ENCODE measurements at places on chromosomes 11 and 22.

DNA sequence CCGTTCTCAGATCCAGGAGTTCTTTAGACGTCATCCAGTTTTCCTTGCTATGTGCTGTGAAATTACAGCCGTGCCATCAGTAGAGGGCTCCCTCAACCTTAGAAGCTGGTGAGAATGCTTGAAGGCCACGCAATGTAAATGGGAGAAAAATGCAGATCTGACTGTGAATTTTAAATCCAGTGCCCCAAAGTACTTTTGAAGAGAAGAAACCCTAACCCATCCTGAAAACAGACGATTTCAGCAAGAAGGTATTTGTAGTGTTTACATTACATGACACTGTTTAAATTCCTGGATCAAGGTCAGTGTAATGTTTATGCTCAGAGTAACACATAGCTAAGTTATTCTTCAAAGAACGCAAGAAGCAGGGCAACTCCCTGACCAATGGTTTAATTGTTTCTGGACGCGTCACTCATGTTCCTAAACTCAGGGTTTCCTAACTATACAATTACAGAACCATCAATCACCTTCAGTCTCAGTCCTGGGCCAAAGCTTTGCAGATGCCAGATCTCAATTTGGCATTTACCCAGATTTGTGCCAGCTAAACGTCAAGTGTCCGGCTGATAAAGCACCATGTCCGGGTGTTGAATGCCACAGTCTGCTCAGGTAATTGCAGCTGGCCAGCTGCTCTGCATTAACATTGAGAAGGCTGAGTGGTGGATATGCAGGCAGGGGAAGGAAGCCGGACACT lies 38.2 kb downstream of the ADAMTS8 start:
- no peak for DNase-seq

DNA sequence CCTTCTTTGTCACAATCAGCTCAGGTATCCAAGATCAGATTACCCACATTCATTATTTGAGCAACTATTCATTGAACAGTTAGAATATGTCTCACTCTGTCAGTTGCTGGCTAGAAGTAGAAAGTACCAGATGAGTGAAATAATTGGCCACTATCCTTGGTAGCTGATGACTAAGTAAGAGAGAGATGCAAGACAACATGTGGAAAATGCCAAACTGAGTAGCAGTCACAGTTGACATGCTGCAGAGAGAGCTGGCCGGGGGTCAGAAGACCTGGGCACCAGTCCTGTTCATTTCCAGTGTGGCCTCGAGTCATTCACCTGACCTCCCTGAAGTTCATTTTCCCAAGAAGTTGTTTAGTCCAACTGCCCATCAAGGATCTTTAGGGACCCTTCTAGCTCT lies 22.5 kb upstream of the SMIM35 start:
- no peak for DNase-seq

DNA sequence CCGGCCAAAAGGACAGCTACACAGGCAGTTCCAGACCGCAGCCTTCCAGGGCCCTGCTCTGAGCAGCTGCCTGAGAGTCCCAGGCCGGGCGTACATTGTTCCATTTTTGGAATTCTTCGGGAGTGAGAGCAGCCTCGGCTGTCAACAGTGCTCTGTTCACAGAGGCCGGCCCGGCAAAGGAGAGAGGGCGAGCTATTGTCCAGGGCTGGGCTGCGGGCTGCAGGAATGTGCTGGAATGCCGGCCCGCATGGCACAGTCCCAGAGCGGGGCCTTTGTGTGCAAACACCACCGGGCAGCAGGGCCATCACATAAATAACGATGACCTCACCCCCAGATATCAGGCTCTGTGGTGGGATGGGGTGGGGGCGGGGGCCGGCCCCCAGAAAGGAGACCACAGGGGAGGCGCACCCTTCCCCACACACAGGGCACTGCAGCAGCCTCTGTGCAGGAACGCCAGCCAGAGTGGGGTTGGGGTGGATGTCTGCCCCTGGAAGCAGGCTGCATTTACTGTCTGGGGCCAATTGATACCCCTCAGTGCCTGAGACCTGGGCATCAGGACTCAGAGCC lies 15.8 kb downstream of the LINC01488 start:
- DNase-seq: no peak

- DNase-seq: no peak
These were observed 18.3 kb upstream of the TCF20 start for GRCh38 chr22:42288791-42289190.

- no peak for DNase-seq
These were observed 73.8 kb downstream of the CELSR1 start for GRCh38 chr22:46463435-46464227.

DNA sequence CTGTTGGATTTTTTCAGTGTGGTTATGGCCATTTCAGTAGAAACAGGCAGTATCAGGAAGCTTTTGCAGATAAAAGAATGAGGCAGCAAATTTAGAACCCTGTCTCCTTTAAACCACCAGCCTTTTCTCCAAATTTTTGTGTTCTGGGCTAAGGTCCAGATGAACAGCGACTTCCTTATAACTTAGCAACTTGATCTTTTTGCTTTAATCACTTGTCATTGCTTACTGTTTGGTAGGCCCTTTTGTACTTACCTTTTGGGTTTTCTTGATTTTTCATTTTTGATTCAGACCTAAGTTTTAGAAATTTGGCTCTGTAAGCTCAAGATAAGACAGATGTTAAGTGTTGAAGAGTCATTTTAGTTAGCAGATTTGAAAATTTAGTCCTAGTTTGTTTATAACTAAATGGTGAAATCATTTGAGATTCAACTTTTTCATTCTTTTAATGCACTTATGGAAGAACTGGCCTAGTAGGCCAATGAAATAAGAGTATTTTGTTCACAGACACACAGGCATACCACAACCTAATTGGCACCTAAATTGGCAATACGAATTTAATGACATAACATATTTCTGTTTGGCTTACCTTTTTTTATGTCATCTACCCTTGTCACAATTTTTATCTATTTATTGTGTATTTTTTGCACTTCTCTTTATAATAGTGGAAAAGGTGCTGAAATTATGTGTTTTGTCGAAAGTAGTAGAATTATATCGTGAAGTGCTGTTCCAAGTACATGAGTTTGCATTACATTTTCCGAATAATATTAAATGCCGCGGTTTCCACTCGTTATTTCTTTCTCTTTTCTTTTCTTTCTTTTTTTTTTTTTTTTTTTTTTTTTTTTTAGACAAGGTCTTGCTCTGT lies 2.1 kb downstream of the RTN3 start:
- no peak for DNase-seq

GRCh38 chr11:97364047-97364446 lies 974.2 kb downstream of the JRKL start:
- no peak for DNase-seq

GRCh38 chr11:119481021-119481666 lies 58.2 kb upstream of the THY1 start:
- peak; percentile 93 for DNase-seq

- no peak for DNase-seq
These were observed 24.6 kb downstream of the VWCE start for GRCh38 chr11:61270354-61271076.

Measured in stimulated activated CD8-positive, alpha-beta memory T cell treated with anti-CD3 and anti-CD28 coated beads, Interleukin-4, amount 100 ng/mL, for 48 hours (primary cell).